ENCODE measurements at places on chromosomes 7 and 10.
A peak's percentile ranks its signal among the peaks of the same experiment; 100 is the strongest.

DNA sequence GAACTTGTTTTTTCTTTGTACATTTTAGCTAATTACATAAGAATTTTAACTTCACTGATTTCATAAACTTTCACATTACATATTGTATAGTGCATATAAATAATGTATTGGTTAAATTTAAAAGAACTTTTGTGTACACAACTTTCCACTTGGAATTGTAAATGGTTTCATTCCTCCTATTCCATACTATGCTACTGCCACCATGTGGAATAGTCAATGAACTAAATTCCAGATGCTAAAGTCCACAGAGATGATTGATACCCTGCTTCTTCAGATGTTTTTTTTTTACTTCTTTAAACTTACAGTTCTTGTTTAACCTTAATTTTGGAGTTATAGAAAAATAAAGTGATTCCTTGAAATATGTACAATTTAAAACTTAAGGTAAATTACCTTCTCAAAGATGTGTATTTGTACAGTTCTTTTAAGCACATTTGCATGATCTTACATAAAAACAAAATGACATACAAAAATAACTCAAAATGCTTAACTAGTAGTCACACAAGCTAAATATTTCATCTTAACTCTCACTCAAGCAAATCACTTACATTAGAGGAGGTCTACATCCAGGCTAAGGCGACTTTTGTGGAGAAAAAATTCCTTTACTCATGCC, 247.6 kb upstream of the HGF start:
- DNase-seq, result no peak

DNA sequence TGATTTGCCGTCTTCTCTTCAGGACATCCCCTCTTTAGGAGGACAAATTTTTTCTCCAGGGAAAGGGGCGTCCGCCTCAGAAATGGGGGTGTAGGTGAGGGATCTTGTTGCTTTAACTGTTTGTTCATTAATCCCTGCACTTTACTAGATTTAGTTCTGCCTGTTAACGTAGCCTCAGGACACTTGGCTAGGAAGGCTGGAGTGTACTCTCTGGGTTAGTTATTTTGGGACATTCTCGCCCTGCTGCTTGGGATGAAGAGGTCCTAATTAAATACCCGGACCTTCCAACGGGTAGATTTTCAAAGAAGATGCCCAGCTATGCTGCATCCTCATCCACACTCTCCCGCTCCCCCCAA, 552 bp upstream of the ZNF365 start:
- DNase-seq, result no peak

DNA sequence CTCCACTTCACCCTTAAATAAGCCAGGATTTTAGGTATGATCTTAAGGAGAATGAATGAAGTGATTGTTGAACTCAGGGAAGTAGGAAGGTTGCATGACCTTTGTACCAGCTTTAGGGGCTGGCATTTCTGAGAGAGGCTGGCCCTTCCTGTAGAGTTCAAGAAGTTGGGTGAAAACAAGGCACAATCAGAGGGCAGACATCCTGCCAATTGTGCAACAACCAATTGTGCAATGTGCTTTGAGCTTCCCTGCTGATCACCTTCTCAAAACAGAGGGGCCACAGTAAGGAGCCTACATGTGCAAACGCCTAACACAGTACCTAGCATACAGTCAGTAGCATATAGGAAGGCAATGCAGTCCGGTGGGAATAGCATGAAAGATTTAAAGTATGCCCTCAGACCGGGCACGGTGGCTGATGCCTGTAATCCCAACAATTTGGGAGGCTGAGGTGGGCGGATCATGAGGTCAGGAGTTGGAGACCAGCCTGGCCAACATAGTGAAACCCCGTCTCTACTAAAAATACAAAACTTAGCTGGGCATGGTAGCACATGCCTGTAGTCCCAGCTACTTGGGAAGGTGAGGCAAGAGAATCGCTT, 5.4 kb downstream of the CPVL start:
- no peak for DNase-seq

DNA sequence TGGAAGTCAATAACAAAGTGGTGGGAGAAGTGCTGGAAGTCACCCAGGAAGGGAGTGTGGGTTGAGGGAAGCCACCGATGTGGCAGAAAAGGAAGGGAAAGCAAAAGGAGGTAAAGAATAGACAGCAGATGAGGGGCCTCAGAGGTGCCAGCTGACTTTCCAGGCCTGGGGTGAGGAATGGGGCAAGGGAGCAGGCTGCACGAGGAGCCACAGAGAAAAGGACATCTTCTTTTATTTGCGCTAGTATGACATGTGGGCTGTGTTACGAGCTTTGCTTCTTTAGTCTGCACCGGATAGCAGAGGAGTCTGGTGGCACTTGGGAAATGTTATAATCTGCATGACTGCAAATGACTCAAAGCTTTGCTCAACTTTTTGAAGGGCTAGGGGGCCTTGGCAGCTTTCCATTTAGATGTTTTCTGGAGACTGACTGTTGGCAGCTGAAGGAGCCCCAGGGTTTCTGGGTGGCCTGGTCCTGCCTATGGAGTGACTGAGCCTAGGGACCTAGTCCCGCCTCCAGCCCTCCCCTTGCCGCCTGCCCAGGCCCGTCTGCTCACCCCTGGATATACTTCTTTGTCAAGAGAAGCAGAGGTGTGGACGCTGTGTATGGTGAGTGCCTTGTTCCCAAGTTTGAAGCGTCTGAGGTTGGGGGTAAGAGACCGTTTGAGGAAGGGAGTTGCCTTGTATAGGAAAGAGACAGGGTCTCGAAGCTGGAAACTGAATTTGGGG, 5.1 kb downstream of the PRXL2A start:
- no peak for DNase-seq

- no peak for DNase-seq
Measured at GRCh38 chr7:112880818-112881418, 90.7 kb upstream of the TMEM168 start.

DNA sequence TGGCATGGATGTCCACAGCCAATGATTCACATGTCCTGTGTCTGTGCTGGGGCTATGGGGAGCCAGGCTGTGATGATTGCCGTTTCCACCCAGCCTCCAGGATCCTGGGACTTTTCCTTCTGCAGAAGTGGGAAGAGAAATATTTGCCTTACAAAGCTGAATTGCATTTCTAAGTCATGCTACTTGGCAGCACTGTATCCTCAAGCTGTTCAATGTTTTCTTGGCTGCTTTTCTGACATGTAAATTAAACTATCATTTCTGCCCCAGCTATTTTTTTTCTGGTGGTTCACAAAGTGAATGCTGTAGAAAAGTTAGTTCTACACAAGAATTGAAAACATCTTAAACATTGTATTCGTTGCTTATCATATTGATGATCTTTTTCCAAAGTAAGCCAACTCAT, 51.9 kb upstream of the TCERG1L start:
- no peak for DNase-seq

DNA sequence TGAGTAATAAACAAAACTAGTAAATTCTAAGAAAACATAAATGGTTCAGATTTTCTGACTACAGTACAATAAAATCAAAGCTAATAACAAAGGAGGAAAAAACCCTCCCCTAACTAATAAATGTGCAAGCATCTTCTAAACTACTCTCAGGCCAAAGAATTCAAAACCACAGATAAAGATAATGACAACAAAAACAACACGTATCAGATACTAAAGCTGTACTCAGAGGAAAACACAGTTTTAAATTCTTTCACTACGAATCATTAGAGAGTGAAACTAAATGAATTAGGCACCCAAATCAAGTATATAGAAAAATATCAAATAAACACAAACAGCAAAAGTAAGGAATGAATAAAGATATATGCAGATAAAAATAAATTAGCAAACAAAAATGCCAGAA, 200.9 kb downstream of the TEX36 start:
- DNase-seq, result no peak

DNA sequence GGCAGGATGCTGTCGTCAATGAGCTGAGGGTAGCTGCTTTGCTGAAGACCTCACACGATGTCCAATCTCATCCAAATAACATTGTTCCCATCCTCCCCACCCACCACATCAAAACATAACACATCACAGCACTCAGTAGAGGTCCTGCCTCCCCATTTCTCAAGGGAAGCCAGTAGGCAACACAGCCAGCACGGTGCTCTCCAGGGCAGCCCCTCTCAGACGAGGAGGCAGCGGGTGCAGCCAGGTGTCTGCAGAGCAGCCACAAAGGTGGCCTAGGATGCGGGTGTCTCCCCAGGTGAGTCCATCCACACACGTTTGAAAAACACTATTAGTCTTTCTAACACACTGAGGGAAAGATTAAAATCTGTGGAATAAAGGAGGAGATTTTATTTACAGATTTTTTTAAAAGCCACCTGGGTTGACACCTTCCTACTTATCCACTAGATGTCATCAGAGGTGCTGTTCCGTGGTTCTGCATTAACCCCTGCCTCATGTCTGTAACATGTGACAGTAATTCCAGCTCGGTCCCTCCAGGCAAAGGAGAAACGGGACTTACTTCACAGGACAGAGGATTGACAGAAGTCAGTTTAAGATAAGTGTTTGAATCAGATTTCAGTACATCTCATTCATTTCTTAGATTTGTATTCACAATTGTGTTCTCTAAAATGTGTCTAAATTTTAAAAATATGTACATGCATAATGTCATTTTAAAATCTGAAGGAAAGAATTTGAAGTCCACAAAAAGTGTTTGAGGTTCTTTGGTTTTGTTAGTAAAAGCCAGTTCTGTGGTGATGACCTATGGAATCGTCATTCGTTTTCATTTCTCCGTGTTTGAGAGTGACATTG, 68.0 kb downstream of the LANCL2 start:
- no peak for DNase-seq

DNA sequence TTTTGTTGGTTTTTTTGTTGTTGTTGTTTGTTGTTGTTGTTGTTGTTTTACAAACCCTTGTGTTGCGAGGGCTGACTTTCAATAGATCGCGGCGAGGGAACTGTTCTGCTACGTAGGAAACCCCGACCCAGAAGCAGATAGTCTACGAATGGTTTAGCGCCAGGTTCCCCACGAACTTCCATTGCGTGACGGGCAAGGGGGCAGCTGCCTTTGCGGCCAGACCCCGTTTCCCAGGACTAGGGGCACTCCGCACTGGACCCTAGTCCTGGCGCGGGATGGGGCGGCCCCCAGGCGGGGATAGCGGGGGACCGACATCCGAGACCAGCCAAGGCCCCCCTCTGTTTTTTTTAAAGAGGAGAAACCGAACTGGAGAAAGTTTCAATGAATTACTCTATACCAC, 119.6 kb downstream of the LRRTM3 start:
- DNase-seq, result no peak

DNA sequence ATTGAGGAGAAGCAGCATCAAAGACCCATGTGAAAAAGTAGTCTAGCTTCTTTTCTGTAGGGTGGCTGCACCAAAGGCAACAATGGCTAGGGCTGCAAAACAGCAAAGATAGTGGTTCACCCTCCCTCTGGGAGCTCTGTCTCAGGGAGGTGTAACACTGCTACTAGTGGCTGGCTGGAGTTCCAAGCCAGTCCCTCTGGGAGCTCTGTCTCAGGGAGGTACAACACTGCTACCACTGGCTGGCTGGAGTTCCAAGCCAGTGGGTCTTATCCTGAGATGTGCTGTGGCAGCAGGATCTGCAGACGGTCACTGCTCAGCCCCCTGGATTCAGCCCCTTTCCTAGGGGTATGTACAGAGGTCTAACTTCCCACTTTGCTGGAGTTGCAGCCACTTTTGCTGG, 37.9 kb upstream of the TMEM140 start:
- no peak for DNase-seq

- peak; percentile 37 for DNase-seq
Measured at GRCh38 chr7:127253281-127254162, 781 bp upstream of the GRM8 start.

GRCh38 chr10:70284542-70285475, 1.0 kb upstream of the NPFFR1 start:
- no peak for DNase-seq

DNA sequence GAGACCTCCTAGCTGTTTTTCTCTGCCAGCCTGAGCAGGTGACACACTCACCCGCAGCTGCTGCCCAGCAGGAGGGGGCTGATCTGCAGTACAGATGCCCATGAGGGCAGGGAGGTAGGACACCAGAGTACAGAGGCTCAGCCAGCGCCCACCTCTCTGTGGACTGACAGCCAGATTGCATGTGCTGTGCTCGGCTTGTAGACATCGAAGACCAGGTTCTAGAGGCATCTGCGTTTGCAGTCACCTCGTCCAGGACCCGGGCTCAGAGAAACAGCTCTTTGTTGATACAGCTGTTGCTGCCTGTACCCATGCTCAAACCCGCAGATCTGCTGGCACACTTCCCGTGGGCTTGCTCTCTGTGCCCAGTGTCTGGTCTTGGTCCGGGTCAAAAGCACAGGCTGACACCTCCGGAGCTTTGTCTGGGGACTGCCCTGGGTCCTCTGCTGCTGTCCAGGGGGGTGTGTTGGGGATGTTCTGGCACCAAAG, 224.7 kb downstream of the GLRX3 start:
- DNase-seq, result no peak

- no peak for DNase-seq
Measured at GRCh38 chr10:63253040-63253439, 119.9 kb downstream of the NRBF2 start.

- DNase-seq, result no peak
Measured at GRCh38 chr10:112700215-112700671, 249.8 kb upstream of the TCF7L2 start.

DNA sequence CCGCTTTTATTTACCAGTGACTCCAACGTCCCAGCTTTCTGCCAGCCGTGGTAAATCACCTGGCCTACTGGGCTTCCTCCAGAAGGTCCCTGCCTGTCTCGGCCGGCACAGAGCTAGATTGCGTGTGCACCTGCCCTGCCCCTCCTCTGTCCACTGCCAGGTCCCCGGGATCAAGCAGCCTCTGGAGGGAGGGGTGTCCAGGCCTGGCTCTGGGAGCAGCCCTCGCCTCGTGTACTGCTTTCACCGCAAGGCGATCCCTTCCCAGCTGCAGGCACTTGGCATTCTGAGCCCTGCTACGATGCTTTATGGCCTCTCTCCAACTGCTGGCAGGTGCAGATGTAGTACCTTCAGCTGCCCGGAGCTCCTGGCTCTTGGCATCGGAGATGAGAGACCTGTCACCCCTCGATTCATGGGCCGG, 7.4 kb downstream of the SLC29A3 start:
- DNase-seq, result no peak

DNA sequence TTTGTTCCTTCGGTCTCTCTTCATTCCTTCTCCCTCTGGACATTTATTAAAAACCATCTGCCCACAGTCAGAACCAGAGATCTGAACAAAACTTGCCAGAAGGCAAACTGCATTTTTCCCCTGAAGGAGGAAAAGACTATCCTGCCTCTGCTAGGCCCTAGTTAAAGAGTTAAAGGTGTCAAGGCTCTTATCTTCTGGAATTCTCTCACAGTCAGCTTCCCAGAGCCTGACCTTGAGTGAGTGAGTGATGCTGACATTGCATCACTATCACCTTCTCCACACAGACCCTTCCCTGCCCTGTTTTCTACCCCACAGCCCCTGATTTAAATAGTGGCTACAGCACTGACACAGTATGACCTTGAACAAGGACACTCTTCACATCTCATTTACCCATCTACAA, 16.4 kb downstream of the FRMPD2 start:
- DNase-seq, result no peak

- no peak for DNase-seq
Measured at GRCh38 chr10:87105446-87106124, 10.6 kb downstream of the SHLD2 start.

DNA sequence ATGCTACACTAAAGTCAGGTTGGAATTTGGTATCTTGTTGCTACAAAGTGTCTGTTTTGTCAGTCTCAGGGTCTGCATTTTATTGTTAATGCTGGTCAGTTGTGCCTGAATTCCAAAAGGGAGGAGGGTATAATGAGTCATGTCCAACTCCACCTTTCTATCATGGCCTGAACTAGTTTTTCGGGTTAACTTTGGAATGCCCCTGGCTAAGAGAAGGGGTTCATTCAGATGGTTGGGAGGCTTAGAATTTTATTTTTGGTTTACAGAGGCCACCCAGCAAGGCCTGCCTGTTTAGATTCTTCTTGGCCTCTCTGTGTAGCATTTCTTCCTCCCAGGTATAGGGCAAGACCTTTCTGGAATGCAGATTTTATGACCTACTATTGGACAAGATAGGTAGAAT, 93.2 kb downstream of the SKIDA1 start:
- no peak for DNase-seq

Measured in activated gamma-delta T cell treated with anti-CD3 and anti-CD28 coated beads, Interleukin-2, amount 50 U/mL, for 16 hours (primary cell).